ENCODE measurements at places on chromosomes 16 and 17.

DNA sequence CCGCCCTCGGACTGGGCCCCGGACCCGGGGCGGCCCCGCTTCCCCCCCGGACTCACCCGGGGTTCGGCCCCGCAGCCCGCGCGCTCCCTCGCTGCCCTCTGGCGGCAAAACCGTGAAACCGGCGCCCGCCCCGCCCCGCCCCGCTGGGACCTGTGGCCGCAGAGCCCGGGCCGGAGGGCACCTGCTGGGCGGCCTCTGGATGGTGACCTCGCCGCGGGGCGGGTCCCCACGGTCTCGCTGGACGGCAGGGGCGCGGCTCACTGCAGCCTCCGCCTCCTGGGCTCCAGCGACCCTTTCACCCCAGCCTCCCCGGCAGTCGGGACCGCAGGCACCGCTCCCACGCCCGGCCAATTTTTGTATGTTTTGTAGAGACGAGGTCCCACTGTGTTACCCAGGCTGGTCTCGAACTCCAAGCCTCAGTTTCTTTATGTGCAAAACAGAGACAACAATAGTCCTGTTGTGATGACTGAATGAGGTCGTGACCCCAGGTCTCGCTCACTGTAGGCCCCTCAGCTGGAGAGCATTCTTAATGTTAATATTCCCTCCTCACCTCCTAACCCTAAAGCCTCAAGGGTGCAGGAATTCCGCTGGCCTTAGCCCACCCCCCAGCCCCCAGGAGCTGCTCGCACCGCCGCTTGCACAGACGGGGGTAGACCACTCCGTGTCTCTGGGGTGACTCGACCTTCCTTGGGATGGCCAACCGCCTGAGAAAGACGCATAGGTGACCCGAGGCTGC lies 33.7 kb upstream of the RPH3AL start:
- DNase-seq = peak; percentile 61

- DNase-seq = no peak
These were observed 5.3 kb downstream of the PRR15L start for GRCh38 chr17:47952171-47953021.

GRCh38 chr17:80876950-80877728 lies 114.5 kb upstream of the CHMP6 start:
- peak; percentile 75 for DNase-seq

- peak; percentile 15 for DNase-seq
These were observed 243.2 kb upstream of the GSE1 start for GRCh38 chr16:85369741-85370528.

- DNase-seq = no peak
These were observed 60.4 kb upstream of the GNG13 start for GRCh38 chr16:860891-861290.

GRCh38 chr16:72768591-72768990 lies 279.3 kb downstream of the ZFHX3 start:
- DNase-seq = no peak

DNA sequence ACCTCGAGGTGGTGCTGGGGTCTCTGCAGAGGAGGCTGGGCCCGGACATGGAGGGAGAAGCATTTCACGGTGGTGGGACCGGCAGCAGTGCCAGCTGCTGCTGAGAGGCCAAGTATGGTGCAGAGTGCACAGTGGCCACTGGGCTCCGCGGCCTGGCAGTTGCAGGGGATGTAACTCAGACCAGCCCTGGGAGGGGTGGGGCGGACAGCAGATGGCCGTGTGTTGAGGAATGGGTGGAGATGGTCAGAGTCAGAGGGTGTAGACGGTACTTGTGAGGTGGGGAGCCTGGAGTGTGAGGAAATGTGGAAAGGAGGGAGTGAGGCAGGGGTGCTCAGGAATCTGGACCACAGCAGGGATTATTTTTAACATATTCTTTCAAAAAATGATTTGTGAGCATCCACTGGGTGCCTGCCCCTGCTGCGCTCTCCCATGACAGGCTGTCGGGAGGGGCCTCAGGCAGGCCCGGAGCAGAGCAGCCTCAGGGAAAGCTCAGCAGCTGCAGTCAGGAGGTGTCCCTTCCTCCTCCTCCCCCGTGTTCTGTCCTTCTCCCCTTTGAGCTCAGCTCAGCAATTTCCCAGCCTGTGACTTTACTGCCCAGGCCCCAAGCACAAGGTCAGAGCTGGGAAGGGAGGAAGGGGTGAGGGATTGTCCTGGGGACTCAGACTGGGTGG lies 113.1 kb downstream of the RAP1GAP2 start:
- no peak for DNase-seq

DNA sequence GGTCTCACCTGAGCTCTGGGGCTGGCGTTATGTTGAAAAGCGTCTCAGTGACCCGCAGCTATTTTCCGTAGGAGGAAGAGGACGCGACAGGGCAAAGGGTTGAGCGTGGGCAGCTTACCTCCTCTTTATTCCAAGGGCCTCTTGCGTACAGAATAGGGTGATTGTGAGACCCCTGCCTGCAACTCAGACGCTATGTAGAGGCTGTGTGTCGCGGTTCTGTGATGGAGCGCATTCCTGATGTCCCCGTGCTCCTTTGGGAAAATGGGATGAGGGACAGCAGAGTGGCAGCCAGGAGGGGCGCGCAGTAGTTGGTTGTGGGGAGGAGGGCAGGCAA lies 531 bp upstream of the CDH8 start:
- DNase-seq = no peak

DNA sequence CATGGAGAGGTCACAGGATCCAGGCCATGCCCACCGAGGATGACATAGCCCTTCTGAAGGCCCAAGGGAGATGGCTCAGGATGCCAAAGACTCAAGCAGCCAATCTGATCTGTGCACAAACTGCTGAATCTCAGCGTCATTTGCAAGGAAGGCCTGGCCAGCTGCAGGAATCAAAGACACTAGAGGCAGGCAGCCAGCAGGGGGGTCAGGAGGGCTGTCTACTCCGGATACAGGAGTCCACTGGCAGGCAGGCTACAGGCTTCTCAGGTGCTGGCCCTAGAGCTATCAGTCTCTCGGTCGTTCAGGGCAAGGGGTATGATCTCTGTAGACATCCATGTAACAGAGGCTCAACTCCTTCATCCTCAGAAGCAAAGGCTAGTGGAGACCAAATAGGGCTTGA lies 1735.3 kb downstream of the TP53TG3F start:
- no peak for DNase-seq

DNA sequence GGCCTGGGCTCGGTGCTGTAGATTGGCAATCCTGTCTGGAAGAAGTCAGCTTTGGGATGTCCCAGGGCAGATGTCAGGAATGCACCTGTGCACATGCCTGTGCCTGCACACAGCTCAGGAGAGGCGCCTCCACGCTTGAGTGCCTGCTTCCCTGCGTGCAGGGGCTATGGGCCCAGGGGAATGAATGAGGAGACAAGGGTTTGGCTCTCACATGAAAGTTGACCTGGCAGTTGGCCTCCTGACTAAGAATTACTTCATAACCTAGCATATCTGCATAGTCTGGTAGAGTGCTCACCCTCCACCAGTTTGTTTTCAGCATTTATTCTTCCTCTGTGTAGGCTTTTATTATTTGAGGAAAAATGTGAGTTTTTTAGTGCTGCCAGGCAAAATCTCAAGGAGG lies 50.0 kb downstream of the PLD6 start:
- no peak for DNase-seq

- no peak for DNase-seq
These were observed 9.3 kb downstream of the BPTF start for GRCh38 chr17:67834634-67835033.

DNA sequence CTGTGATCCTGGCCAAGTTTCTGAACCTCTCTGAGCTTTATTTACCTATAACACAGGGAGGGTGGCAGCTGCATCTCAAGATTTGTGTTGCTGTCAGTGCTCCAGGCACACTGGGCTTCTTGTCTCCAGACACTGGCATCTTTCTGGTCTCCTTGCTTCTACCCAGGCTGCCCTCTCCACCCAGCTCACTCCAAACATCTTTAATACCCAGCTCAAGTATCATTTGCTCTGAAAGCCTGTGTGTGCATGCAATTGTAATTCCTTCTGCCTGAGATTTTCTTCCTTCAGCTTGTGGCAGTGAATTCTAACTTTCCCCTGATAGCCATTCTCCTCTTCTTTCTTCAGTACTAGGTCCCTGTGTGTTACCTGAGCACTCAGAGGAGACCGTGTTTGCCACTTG lies 50.7 kb upstream of the USP7 start:
- DNase-seq = no peak

- no peak for DNase-seq
These were observed 45.3 kb upstream of the C16orf78 start for GRCh38 chr16:49328325-49328724.

- peak; percentile 40 for DNase-seq
These were observed 129.7 kb upstream of the CHMP6 start for GRCh38 chr17:80861892-80862291.

DNA sequence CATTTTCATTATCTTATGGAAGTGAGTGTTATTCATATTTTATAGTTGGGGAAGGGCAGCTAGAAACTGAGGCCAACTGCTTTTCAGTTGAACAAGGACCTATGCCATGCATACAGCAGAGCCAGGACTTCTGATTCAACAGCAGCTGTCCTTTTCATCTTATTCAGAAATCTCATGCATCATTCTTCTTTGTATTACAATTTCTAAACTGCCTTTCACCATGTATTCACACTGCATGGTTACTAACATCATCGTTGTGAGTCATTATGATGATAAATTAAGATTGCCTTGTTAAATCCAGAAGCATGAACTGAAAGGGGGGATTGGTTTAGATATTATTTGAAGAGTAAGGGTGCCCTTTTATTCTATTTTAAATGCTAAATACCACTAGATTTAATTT lies 1470.1 kb upstream of the GOT2 start:
- no peak for DNase-seq

DNA sequence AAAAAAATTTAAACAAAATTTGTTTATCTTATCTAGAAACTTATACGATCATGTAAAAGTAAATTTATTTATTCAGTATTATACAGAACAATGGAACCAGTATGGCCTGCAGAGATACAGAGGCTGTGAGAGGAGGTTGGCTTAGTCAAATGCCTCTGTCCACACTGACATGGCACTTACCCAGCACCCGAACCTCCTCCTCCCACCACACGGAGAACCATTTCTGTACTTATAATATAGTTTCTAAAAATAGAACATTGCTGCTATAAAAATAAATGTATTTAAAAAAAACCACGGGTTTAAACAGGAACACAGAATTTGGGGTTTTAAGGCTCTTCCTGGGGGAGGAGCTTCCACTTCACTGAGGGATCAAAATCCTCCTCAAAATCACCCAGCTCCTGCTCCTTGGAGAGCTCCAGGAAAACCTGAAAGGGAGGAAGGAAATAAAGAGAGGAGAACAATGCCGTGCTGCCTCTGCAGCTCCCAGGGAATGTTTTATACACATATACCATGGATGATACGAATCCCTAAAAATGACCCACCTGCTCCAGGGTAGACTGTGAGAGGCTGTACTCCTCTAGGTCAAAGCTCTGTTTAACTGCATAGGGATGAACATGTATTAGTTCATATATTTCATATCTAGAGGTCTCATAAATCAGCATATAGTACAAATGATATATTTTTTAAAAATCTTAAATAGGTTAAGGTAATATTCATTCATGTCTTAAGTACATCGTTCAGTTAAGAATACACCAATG lies 87.3 kb downstream of the ABCA8 start:
- DNase-seq = no peak

DNA sequence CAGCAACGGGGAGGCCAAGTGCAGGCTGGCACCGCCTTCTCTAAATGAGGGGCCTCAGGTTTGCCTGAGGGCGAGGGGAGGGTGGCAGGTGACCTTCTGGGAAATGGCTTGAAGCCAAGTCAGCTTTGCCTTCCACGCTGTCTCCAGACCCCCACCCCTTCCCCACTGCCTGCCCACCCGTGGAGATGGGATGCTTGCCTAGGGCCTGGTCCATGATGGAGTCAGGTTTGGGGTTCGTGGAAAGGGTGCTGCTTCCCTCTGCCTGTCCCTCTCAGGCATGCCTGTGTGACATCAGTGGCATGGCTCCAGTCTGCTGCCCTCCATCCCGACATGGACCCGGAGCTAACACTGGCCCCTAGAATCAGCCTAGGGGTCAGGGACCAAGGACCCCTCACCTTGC lies 18.5 kb downstream of the NGFR start:
- no peak for DNase-seq

DNA sequence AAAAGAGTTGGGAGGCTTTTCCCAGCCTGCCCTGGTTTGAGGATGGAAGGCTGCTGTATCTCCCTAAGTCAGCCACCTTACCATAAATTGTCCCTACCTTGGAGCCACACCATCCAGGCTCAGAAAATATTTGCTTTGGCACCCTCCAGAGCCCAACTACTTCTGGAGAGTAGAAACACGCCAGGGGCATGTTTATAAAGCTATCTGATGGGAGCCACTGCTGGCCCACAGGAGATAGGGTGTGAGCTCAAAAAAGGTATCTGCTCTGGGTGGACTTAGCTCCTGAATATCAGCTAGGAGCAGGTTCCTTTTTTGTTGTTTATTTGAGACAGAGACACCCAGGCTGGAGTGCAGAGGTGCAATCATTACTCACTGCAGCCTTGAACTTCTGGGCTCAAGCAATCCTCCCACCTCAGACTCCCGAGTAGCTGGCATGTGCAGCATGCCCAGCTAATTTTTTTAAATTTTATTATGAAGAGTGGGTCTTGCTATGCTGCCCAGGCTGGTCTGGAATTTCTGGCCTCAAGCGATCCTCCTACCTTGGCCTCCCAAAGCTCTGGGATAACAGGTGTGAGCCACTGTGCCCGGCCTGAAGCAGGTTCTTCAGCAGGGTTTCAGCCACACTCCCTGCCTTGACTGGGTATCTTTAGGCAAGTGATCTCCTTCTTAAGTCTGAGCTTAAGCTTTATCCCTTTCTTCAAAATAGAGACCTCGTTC lies 147.1 kb downstream of the SALL1 start:
- no peak for DNase-seq

GRCh38 chr16:81505011-81505661 lies 60.5 kb downstream of the CMIP start:
- DNase-seq = no peak

DNA sequence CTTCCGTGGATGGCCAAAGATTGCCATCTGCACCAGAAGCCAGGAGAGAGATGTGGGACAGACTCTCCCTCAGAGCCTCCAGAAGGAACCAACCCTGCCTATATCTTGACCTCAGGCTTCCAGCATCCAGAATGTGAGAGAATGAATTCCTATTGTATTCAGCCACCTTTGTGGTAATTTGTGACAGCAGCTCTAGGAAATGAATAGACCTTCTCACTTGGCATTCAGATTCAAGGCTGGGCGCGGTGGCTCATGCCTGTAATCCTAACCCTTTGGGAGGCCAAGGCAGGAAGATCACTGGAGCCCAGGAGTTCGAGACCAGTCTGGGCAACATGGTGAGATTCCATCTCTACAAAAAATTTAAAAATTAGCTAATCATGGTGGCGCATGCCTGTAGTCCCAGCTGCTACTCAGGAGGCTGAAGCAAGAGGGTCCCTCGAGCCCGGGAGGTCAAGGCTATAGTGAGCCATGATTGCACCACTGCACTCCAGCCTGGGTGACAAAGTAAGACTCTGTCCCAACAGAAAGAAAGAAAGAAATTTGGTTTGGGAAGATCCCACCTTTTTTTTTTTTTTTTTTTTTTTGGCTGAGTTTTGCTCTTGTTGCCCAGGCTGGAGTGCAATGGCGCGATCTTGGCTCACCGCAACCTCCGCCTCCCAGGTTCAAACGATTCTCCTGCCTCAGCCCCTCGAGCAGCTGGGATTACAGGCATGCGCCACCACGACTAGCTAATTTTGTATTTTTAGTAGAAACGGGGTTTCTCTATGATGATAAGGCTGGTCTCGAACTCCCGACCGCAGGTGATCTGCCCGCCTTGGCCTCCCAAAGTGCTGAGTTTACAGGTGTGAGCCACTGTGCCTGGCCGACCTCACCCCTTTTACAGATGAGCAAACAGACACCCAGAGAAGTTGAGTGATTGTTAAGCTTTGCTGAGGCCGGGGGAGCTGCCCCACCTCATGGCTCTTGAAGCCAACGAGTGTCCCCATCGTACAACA lies 4.3 kb upstream of the CPSF4L start:
- DNase-seq = no peak
